ENCODE measurements at places on chromosomes 1 and 21.

GRCh38 chr1:227893949-227894721 lies 53.6 kb downstream of the WNT9A start:
- no peak for DNase-seq

DNA sequence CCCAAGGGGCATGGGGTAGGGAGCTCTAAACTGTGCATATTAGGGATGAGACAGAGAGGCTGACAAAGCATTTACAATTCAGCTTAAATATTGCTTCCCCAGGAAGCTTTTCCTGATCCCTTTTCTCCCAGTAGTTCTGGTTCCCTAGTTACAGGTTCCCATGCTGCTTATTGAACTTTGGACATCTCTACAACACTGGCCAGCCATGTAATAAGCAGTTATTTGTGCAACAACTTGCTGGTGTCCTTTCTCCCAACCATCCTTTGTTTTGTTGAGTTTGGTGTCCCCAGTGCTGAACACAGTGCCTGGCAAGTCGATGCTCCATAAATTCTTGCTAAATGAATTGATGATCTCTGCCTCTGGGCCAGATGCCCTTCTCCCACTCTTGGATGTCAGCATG lies 80.6 kb downstream of the PLXNA2 start:
- DNase-seq = no peak

GRCh38 chr1:14377386-14377785 lies 221.1 kb upstream of the KAZN start:
- no peak for DNase-seq

GRCh38 chr1:40798366-40799281 lies 15.0 kb downstream of the KCNQ4 start:
- DNase-seq = no peak

- no peak for DNase-seq
Observed at GRCh38 chr21:27026501-27026900, 59.6 kb upstream of the ADAMTS5 start.

DNA sequence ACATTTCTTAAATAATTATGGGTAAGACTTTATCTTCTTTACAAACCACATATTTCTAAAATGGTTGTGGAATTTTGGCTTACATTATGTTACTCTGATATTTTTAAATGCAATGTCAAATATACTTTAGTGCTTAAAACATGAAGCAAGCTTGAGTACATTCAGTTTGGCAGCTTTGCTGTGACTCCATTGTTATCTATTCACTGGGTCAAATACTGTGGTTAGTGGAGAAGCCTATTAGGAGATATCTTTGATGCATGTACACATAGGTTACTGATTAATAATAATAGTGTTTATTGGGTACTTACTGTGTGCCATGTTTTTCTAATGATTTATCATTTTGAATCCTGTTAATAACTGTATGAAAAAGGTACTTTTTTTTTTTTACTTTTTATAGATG lies 520.4 kb upstream of the B3GALT2 start:
- no peak for DNase-seq

- no peak for DNase-seq
Observed at GRCh38 chr1:7052701-7053100, 267.4 kb downstream of the CAMTA1 start.

DNA sequence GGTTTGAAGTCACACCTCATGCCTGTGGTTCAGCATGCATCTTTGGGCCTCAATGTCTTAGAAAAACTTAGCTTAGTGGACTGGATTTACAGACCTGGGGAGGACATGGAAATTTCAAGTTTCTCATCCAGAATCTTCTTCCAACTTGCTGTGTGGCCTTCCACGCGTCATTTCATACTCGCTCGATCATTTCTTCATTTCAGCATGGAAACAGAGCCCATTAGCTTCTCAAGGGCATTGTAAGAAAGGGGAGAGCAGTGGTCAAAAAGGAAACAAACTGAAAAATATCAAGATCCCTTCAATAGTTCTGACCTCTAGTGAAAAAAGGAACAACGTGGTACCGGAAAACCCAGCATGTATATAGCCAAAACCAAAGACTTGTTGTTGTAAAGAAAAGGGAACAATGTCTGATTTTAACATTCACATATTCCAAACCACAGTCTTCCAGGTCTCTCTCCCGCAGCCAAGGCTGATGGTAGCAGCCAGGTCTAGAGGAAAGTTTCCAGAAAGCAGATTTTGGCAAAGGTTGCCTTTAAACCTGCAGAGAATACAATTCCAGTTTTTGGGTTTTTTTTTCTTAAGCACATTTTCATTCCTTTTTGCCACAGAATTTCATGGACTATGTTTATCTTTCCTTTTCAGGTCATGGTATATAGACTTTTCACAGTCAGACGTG lies 97.0 kb upstream of the CDC42BPA start:
- DNase-seq = no peak

GRCh38 chr1:77513839-77514763 lies 168.4 kb downstream of the ZZZ3 start:
- DNase-seq = no peak

GRCh38 chr1:234776876-234777855 lies 167.2 kb upstream of the IRF2BP2 start:
- no peak for DNase-seq

DNA sequence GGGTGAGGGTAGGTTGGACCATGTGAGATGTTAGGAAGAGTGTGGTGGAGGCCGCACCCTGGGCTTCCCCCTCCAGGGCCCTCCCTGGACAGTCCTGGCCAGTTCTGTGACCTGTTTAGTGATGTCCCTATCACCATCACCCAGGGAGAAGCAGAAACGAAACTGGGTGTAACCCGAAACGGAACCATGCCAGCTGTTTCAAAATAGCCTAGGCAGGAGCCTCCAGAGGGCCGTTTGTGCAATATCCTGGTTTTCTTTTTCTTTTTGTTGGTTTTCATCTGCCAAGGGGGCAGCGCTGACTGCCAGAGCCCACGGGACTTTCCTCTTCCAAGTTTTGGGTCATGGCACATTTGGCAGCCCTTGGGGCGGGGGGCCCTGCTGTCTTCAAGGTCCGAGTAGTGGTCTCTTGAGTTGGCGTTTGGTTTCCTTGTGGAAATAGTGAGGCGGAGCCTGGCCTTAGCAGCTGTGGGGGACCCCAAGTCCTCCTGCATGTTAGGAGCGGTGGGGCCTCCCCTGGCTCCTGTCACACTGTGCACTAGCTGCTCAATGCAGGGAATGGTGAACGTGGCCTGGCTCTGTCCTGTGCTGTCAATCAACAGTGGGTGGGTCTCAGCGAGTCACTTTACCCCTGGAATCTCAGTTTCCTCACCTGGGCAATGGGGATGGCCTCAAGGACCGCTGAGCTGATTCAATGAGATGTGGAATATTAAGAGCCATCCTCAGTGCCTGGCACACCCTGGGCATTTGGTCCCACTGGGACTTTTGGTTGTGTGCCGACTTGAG lies 90.7 kb downstream of the ARHGEF10L start:
- DNase-seq = no peak

GRCh38 chr1:16385659-16386453 lies 18.8 kb downstream of the SZRD1 start:
- DNase-seq = no peak

DNA sequence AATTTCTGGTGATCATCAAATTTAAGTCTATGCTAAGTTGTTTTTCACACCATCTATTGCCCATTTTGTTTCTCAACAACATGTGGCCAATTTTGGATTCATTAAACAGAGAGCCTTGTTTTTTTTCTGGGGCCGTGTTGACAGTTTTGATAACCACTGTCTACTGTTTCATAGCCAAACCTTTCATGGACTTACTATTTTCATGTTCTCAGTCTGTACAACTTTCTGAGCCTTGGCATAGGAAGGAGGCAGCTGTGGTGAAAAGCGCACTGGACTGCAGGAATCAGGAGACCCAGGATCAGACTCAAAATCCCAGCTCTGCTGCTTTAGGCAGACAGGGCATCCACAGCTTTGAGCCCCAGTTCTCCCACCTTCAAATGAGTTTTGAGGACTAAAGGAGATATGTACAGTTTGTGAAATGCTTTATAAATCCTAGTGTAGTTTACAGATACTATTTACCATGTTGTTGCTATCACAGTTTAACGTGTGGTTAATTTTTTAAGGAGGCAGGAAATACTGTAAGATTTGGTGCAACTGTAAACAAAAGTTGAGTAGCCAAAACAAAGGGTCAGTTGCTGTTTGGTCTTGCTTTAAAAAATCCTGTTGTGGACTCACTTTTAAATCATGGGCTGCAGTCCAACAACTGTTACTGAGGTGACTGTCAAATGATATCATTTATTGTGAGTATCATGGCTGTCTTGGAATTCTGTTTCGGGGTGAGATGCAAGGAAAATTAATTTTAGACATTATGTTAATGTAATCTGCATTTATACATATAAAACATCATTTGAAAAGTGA lies 2.9 kb downstream of the MACO1 start:
- no peak for DNase-seq

- no peak for DNase-seq
Observed at GRCh38 chr1:91885213-91885715, 687 bp downstream of the TGFBR3 start.

DNA sequence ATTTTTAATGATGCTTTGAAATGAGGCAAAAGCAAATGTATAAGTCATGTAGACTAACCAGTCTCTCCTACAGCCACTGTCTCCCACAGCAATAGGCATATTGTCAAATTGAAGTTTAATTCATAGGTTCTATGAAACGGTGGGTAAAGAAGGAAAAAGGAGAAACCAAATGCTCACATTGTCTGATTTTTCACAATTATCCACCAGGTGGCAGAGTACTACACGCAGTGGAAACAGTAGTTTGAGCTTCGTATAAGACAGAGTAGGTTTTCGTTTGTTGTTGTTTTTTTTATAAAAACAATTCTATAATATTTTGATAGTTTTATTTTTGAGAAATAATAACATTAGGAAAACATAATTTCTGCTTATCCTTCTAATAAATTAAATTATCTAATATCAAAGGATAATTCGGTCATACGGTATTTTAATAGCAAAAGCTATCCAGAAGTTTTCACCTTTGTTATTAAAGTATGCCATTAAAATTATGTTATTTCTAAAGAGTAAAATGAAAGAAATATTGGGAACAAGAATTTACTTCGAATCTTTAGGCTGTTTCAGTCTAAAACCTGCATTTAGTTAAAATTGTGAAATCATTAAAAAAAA lies 39.1 kb downstream of the TYW3 start:
- no peak for DNase-seq

DNA sequence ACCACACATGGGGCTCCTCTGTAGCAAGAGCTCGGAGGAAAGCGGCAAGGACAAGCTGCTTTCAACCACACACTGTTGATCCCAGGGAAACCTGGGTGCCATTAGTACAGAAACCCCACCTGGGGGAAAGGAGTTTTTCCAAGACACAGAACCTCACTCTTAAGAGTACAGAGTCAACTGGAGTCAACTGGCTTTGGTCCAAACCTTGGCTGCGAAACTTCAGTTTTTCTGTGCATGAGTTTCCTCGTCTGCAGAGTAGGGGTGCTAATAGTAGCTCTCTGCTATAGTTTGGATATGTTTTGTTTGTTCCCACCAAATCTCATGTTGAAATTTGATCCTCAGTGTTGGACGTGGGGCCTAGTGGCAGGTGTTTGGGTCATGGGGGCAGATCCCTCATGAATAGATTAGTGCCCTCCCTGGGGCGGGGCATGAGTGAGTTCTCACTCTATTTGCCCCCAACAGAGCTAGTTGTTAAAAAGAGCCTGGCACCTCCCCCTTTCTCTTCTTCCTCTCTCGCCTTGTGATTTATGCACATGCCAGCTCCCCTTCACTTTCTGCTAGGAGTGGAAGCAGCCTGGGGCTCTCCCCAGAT lies 161.1 kb downstream of the PIGK start:
- no peak for DNase-seq

- no peak for DNase-seq
Observed at GRCh38 chr1:1540818-1541628, 599 bp upstream of the TMEM240 start.

DNA sequence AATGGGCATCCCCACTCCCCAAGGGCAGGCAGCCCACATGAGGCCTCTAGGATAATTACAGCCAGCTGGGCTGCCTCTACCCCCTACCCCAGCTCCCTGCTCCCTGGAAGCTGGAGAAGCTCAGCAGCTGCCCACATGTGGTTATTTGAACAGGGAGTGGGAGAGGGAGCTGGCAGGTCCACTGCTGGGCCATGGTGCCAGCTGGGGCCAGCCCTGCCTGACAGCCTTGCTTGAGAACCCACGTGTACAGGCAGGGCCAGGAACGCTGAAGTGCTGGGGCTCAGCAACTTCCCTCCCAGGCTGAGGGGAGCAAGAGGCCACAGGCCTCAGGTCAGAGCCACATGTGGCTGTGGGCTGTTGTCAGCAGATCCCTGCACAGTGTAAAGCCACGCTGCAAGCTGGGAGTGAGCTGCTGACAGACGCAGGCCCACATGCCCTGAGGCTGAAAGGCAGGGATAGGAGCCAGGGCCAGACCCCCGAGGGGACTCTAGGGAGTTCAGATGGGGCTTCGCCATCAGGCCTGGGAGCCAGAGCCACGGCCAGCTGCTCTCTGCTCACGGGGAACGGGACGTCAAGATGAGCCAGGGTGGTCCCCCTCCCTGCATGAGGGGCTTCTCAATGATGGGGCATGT lies 129.0 kb downstream of the SYF2 start:
- no peak for DNase-seq

GRCh38 chr1:47931395-47931794 lies 65.8 kb downstream of the TRABD2B start:
- DNase-seq = no peak

DNA sequence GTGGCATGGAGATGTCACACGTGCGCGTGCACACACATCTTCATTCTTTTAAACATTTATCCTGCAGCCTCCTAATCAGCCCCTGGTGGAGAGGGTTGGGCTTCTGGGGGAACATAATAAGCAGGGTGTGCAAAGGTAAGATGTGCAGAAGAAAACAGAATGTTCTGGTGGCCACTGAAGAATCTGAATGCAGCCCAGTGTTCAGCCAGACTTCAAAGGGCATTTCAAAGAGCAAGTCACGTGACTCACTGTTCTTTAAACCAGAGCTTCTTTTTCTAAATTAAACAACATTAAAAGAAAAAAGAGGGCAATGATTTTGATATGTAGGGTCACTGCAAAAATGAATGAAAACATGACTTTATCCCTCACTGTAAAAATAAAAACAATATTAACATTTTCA lies 89.8 kb downstream of the ABCA4 start:
- no peak for DNase-seq

DNA sequence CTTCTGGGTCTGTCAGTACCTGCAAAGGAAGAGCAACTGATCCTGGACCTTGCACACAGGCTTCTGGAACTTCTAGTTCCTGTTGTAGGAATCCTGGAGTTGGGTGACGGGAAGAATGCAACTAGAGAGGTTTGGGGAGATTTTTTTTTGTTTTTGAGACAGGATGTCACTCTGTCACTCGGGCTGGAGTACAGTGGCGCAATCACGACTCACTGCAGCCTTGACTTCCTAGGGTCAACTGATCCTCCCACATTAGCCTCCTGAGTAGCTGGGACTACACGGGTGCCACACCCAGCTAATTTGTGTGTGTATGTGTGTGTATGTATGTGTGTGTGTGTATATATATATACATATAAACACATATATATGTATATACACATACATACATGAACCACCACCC lies 18.8 kb downstream of the ENTREP3 start:
- DNase-seq = no peak

- no peak for DNase-seq
Observed at GRCh38 chr1:7300893-7301663, 470.0 kb upstream of the VAMP3 start.

- no peak for DNase-seq
Observed at GRCh38 chr1:40837601-40838000, 24.6 kb downstream of the CITED4 start.

GRCh38 chr1:23424293-23425192 lies at the start of gene TCEA3:
Gene TCEA3, minus strand, starts transcription at chr1:23424748. Its CDS starts 115 bp downstream, at chr1:23424633.
- peak; percentile 16 for DNase-seq
